Left lobe of liver (tissue), 2 donors: ENCODE measurements at places on chromosomes 2 and 18. TPM values are rescaled to one million over a fixed set of nuclear protein-coding genes. Genes with fewer than 3 reads are reported as not detected.

CCDC138 gene
- 3.1 TPM for total RNA-seq

ADRA2B gene
- total RNA-seq = 11.4 TPM

CNGA3 gene
- not detected for total RNA-seq

TSPYL6 gene
- not detected for total RNA-seq

PLCL1 gene
- total RNA-seq = 0.23 TPM

- DNase-seq = no peak
Measured at GRCh38 chr2:29035016-29035745, 39.1 kb downstream of the PCARE start.

DNA sequence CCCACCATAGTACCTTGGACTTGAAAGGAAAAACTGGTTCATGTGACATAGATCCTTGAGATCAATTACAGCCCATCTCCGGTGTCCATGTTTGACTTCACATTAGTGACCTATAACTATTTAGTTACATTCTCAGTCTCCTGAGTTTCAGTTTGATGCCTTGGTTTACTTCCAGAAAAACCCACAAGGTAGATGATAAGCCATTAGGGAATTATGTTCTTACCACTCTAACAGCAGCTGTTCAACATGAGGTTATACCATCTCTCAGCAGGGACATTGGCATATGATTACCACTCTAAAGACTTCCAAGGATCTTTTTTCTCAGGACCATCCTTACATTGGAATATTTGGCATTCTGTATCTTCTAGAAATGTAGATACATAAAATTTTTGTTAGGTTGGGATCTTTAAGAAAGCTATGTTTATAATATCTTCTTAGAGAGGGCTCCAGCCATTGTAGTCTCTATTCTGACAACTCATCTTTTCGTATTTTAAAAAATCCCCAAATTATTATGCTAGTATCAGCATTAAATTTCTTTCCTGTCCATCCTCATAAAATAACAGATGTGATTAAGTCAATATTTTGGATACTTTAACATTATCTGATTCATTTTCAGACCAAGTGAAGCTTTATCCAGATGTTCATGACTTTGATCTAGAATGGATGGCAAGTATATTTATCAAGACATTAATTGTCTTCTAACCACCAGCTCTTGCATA lies 258.9 kb downstream of the RDH14 start:
- no peak for DNase-seq

DNA sequence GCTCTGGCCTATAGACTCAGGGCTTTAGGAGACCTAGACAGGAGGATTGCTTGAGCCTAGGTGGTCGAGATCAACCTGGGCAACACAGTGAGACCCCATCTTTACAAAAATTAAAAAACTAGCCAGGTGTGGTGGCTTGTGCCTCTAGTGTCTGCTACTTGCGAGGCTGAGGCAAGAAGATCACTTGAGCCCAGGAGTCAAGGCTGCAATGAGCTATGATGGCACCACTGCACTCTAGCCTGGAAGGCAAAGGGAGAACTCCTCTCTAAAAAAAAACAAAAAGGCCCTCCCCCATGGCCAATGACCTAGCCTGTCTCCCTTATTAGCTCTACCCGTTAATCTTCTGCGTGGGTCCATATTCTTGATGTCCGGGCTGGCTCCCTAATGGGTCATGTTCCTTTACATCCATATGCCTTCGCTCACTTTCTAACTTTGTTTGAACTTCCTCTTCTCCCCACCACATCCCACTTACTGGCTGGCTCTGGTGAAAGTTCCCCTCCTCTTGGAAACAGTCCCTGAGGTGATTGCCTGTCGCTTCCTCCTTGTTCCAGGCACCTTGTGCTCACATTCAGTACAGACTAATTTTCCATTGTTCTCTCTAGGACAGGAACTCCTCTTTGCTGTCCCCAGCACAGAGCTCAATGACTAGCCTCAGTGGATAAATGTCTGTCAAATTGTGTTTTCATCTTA lies 103.0 kb downstream of the AFF3 start:
- DNase-seq = no peak

DNA sequence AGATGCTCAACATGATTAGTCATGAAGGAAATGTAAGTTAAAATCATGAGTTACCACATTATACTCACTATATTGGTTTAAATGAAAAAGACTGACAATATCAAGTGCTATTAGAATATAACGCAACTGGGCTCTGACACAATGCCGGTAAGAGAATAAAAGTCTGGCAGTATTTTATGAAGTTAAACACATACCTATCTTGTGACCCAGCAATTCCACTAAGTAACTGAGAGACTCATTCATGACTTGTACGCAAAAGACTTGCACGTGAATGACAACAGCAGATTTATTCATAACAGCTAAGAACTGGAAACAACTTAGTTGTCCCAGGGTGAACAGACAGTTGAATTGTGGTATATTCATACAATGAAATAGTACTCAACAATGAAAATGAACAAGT lies 342.1 kb downstream of the SLC4A3 start:
- no peak for DNase-seq

DNA sequence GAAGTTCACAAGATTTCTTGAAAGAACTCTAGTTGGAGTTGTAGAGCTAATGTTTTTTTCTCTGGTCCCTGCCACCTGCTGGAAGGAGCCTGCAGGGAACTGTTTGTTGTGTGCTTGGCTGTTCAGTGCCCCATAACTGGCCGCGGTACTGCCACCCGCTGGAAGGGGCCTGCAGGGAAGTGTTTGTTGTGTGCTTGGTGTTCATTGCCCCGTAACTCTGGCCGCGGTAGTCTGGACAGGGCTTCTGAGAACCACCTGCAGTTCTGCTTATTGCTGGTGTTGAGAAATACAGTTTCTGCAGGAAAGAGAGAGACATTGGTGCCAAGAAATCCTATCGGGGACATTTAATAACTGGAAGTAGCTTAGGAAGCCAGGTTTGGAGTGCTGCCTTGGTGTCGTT lies 58.1 kb downstream of the AGAP1 start:
- DNase-seq = peak; percentile 73

DNA sequence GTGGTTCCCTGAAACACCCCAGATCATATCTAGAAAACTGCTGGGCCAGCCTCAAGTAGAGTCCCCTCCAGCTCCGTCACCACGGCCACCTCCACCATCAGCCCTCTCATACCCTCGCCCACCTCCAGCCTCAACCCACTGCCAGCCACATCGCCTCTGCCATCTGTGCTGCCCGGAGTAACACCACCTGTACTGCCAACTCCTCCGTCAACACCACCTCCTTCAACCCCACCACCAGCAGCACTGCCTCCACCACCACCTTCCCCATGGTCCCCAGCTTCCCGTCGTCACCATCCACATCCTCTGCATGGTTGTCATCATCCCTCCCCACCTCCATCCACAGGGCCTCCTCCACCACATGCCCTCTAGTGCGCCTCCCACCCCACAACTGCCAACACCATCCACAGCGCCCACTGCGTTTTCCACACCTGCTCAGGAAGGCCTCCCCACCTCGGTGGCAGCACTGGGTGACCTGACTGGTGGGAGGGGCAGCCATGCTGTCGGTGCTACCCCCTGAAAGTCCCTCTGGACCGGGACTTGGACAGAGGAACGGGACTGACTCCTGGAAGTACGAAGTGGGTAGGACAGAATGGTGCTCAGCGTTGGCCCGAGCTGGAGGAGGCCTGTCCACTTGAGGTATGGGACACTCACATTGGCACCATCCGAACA lies 1.6 kb downstream of the SNED1 start:
- DNase-seq = peak; percentile 44

GRCh38 chr2:111903930-111904439 lies 5.6 kb downstream of the MERTK start:
- DNase-seq = no peak

DNA sequence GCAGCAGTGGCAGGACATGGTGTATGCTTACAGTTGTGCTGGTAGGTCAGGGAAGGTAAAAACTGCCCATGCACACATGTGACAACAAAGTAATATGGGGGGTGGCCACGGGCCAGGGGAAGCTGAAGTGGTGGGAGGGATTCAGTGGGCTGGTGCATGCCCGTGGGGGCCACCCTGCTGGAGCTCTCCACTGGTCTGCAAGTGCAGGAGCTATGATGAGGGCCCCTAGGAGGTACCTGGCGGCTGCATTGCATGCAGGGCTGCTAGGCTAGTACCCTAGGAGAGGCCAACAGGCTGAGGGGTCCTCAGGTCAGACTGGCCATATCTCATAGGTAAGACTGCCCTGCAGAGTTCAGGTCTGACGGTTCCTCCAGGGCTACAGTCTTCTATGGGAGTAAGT lies 265.9 kb downstream of the NUP35 start:
- DNase-seq = no peak

- no peak for DNase-seq
Measured at GRCh38 chr2:29753671-29754444, 167.5 kb downstream of the ALK start.

- no peak for DNase-seq
Measured at GRCh38 chr2:176534798-176535466, 265.7 kb downstream of the MTX2 start.

GRCh38 chr2:214630402-214631045 lies 179.0 kb downstream of the BARD1 start:
- no peak for DNase-seq
